ENCODE measurements at places on chromosomes 3 and 15. TPM values are rescaled to one million over a fixed set of nuclear protein-coding genes. Genes with fewer than 3 reads are reported as not detected.

DNA sequence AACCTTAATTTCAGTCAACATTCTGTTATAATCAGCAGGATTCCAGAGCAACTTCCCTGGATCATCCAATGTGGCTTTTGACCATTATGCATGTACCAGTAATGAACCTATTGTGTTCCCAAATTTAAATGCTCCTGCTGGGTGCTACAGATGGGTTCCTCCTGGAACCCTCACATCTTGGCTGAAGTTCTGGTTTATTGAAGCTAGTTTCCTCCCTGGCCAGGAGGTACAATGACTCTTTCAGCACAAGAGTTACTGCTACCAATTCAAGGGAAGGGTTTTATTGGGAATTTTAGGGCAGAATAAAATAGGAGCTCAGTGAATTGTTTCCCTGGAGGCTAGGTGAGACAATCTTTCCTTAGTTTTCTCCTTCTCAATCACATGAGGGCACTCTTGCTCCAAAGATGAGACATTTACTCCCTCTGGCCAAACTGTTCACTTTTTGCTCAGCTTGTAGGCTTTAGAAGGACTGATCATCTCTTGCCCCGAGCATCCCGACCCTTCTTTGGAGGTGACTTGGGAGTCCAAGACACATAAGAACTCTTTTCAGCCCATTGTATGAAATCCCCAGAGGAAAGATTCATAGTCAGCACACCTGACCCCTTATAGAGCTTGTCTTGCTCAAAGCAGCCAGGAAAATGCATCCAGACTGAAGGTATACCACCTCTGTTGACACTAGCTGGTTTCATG lies 8.8 kb upstream of the NPHP3 start:
- no peak for DNase-seq

DNA sequence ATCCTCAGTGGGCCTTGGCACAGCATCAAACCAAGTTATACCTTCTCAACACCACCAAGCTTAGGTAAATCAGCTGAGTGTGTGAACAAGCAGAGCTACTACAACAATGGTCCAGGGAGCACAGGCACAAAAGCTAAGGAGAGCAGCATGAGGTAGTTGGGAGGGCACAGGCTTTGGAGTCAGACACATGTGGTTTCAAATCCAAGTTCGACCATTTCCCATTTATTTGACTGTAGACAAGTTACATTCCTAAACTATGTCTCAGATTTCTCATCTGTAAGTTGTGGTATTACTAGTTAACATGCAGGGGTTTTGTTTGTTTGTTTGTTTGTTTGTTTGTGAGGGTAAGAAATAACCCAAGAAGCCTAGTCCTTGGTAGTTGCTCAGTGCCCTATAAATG lies 46.9 kb downstream of the MLH1 start:
- DNase-seq = no peak

DNA sequence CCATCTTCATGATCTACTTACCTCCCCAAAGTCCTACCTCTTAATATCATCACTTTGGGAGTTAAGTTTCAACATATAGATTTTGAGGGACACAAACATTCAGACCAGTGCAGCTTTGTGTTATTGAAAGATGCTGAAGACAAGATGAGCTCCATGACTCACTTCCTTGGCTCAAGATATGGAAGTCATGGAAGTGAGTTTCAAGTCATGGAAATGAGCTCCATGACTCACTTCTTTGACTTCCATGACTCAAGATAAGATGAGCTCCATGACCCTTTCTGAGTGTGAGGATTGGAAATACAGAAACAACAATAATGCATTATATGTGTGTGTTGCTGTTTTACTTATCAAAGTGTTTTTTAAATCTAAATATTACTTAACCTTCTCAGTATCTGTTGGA lies 170.2 kb upstream of the TPRG1 start:
- DNase-seq = no peak

Gene ZNF662
- polyA plus RNA-seq = 27.9 TPM

Gene HERC2
- polyA plus RNA-seq = 53.9 TPM

DNA sequence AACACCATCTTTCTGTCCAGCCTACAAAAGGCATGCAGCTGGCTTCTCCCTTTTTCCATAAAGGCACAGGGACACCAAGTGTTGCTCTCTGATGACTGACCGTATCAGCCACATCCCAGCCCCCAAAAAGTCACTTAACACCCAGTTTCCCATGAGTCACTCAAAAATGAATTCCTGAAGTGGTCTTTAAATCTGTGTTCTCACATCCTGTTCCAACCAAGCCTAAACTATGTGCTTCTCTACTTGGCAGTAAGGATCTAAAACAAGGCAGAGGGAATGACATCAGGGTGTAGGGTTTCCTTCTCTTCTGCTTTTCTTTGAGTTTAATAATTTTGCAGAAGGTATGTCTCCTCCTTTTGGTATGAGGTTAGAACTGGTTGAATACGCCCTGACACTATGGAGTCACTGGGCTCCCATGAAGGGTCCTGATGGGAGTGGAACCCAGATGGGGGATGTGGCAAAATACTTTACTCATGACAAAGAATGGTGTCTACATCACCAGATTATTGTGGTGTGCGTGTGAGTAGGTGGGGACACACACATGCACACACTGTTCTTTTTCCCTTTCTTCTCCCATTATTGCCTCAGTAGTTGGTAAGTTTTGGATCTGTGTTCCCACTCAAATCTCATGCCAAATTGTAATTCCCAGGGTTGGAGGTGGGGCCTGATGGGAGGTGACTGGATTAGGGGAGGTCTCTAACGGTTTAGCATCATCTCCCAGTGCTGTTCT lies 35.6 kb upstream of the CCK start:
- no peak for DNase-seq
